ENCODE measurements at places on chromosomes 2 and 18. TPM values are rescaled to one million over a fixed set of nuclear protein-coding genes. Genes with fewer than 3 reads are reported as not detected.
A peak's percentile ranks its signal among the peaks of the same experiment; 100 is the strongest.

SPATA3 gene
- polyA plus RNA-seq: not detected

ACVR1C gene
- polyA plus RNA-seq: 25.6 TPM

DNA sequence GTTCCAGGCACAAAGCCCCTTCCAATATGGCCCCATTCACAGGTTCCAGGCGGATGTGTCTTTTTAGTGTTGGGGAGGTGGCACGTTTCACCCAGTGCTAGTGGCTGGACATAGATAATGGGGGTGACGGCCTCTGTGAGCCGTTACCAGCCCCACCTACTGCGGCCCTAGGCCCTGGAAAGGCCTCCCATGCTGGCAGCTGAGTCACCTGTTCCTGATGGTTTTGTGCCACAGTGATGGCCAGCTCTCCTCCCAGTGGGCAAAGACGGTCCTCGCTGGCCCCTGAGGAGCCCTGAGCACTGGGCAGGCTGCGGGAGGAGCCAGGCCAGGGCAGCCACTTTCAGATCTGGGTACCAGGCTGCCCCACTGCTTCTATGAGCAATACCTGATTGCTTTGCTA lies 40.0 kb upstream of the GPC1 start:
- H3K4me1 ChIP-seq: no peaks in the 10 kb centered on the region

- no peaks in the 10 kb centered on the region for H3K4me1 ChIP-seq
Measured at GRCh38 chr18:7572822-7573221, 5.7 kb downstream of the PTPRM start.

DNA sequence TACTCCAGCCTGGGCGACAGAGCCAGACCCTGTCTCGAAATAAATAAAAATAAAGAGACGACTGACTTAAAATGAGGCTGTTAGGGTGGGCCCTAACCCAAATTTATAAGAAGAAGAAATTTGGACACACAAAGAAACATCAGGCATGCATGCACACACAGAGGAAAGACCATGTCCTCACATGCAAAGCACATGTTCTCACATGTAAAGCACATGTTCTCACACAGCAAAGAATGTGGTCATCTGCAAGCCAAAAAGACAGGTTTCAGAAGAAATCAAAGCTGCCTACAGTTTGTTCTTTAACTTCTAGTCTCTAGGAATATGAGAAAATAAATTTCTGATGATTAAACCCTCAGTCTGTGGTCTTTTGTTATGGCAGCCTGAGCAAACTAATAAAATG lies 132.3 kb upstream of the CRIM1 start:
- no peak overlapping the region for H3K4me3 ChIP-seq
- H3K36me3 ChIP-seq: no peaks in the 10 kb centered on the region
- no peaks in the 10 kb centered on the region for H3K27me3 ChIP-seq
- H3K4me1 ChIP-seq: no peaks in the 10 kb centered on the region
- H3K27ac ChIP-seq: no peak overlapping the region
- DNase-seq: no peak

ANKRD62 gene
- 0.01 TPM for polyA plus RNA-seq

GRCh38 chr18:69885841-69886531 lies 61.7 kb downstream of the CD226 start:
- H3K27ac ChIP-seq: no peak overlapping the region
- no peak overlapping the region for H3K4me3 ChIP-seq
- peak; percentile 55 for DNase-seq
- no peaks in the 10 kb centered on the region for H3K27me3 ChIP-seq

PROC gene
- 7.8 TPM for polyA plus RNA-seq

DNER gene
- 7.5 TPM for polyA plus RNA-seq

- H3K4me3 ChIP-seq: no peak overlapping the region
- peaks cover 67% of the 10 kb centered on the region for H3K4me1 ChIP-seq
- H3K27me3 ChIP-seq: no peaks in the 10 kb centered on the region
- H3K36me3 ChIP-seq: no peaks in the 10 kb centered on the region
- DNase-seq: peak; percentile 29
Measured at GRCh38 chr2:28658369-28658768, 93.3 kb upstream of the PPP1CB start.

GRCh38 chr2:67840460-67841068 lies 222.2 kb downstream of the C1D start:
- no peak overlapping the region for H3K27ac ChIP-seq
- no peaks in the 10 kb centered on the region for H3K4me1 ChIP-seq
- peak; percentile 44 for DNase-seq
- H3K36me3 ChIP-seq: no peaks in the 10 kb centered on the region

DNA sequence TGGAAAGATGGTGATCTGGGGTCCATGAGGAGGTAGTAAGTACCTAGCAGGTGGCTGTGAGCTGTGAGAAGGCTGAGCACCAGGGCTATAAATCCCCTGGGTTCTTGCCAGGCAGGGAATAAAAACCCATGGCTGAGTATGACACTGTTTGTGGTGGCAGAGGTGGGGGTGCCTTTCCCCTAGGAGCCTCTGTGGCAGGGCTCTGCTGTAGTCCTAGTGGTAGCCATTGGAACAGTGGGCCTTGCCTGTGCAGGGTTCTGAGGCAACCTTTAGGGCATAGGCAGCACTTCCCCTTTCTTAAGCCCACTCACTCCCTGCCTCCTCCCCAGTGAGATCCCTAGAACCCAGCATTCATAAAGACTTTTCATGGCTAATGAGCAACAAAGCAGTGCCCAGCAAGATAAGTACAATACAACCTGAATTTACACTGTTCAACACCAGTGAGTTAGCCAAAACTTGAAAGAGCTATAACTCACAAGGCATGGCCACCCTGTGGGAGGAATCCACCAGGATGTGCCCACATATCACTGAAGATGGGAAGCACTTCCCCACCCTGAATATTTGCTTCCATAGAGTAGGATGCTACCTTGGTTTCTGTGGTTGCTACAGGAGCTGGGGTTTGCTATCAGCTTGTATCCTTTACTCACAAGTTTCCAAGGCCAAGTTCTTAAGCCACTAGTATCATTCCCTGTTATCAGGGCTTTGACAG lies 100.9 kb upstream of the NEUROD1 start:
- H3K4me1 ChIP-seq: peaks cover 56% of the 10 kb centered on the region
- peak; percentile 35 for DNase-seq
- H3K4me3 ChIP-seq: no peak overlapping the region
- H3K36me3 ChIP-seq: no peaks in the 10 kb centered on the region

WNT6 gene
- 0.24 TPM for polyA plus RNA-seq

GRCh38 chr2:44549856-44550255 lies 188.1 kb downstream of the CAMKMT start:
- H3K4me1 ChIP-seq: no peaks in the 10 kb centered on the region
- DNase-seq: no peak
- no peak overlapping the region for H3K27ac ChIP-seq
- no peaks in the 10 kb centered on the region for H3K27me3 ChIP-seq
- no peak overlapping the region for H3K4me3 ChIP-seq

DNA sequence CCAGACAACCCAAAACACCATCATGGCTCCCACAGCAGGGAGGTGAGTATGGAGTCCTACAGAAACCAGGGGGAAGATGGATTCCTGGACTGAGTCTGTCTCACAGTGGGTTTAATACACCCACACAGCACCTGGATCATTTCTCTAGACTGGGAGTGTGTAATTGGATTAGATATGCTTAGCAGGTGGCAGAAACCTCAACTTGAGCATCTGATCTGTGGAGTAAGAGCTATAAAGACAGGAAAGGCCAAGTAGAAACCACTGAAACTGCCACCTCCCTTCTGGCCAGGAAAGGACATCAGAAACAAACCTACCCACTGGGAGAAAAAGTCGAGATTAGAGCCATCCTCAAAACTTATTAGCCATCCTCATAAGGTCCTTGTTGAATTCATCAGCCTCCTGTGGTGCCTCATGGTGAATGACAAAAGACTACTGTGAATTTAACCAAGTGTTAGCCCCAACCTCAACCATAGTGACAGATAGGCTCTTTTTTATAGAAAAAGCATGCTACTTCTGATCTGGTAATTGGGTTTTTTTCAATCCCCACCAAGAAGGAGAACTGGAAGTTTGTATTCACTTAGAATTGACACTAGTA lies 28.1 kb upstream of the CHST9 start:
- H3K27ac ChIP-seq: no peak overlapping the region
- no peak overlapping the region for H3K4me3 ChIP-seq
- H3K36me3 ChIP-seq: no peaks in the 10 kb centered on the region

TMEM18 gene
- 34.9 TPM for polyA plus RNA-seq

CCDC68 gene
- polyA plus RNA-seq: 46.3 TPM

DNA sequence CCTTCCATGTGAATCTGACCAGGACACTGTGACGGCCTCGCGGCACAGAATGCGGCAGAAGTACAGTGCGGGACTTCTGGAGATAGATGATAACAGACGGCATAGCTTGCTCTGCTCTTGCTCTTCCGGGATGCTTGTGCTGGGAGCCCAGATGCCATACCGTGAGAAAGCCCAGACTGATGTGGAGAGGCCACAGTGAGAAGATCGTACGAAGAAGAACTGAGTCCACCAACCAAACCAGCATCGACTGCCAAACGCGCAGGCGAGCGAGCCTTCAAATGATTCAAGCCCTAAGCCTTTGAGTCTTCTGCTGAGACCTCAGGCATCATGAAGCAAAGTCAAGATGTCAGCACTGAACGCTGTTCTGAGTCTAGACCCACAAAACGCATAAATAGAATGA lies 33.7 kb downstream of the DTNB start:
- DNase-seq: no peak
- H3K27ac ChIP-seq: no peak overlapping the region

- no peaks in the 10 kb centered on the region for H3K36me3 ChIP-seq
- H3K4me1 ChIP-seq: no peaks in the 10 kb centered on the region
- H3K4me3 ChIP-seq: no peak overlapping the region
Measured at GRCh38 chr2:70474256-70474848, 79.3 kb downstream of the TGFA start.

- no peaks in the 10 kb centered on the region for H3K36me3 ChIP-seq
- no peak for DNase-seq
- H3K27ac ChIP-seq: no peak overlapping the region
Measured at GRCh38 chr2:109529532-109530449, 84.0 kb downstream of the SEPTIN10 start.

FBLN7 gene
- 1.7 TPM for polyA plus RNA-seq

- H3K27ac ChIP-seq: no peak overlapping the region
- no peak overlapping the region for H3K4me3 ChIP-seq
- H3K4me1 ChIP-seq: no peaks in the 10 kb centered on the region
- no peak for DNase-seq
- H3K36me3 ChIP-seq: no peaks in the 10 kb centered on the region
- H3K27me3 ChIP-seq: no peaks in the 10 kb centered on the region
Measured at GRCh38 chr2:33444967-33445366, 31.5 kb upstream of the RASGRP3 start.

DNA sequence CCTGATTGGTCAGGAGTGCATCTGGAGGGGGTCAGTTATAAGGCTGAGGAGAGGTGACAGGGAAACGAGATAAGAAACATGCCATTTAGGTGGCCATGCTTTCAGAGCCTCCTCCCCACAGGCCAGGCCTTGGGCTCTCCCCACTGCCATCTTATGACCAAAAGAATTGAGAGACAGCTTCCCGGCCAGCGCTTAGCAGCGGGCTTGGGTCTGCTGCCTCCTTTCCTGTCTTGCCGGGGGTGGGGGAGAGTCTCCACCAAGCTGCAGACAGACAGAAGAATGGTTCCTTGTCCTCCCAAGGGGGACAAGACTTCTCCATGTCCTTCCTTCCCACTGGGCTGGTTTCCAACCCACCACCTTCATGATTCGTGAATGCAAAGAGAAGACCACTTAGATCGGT lies 171.3 kb downstream of the SMAD7 start:
- no peaks in the 10 kb centered on the region for H3K27me3 ChIP-seq
- peaks cover 82% of the 10 kb centered on the region for H3K4me1 ChIP-seq
- DNase-seq: no peak
- H3K4me3 ChIP-seq: no peak overlapping the region

OSBPL6 gene
- 4.6 TPM for polyA plus RNA-seq

GRCh38 chr2:47309952-47310800 lies 92.8 kb upstream of the MSH2 start:
- no peaks in the 10 kb centered on the region for H3K27me3 ChIP-seq
- H3K4me3 ChIP-seq: no peak overlapping the region
- no peaks in the 10 kb centered on the region for H3K36me3 ChIP-seq
- peak overlapping the region; percentile 84 for H3K27ac ChIP-seq

MC5R gene
- polyA plus RNA-seq: 0.66 TPM

PLEK gene
- polyA plus RNA-seq: 8.0 TPM

NEB gene
- 18.5 TPM for polyA plus RNA-seq

DNA sequence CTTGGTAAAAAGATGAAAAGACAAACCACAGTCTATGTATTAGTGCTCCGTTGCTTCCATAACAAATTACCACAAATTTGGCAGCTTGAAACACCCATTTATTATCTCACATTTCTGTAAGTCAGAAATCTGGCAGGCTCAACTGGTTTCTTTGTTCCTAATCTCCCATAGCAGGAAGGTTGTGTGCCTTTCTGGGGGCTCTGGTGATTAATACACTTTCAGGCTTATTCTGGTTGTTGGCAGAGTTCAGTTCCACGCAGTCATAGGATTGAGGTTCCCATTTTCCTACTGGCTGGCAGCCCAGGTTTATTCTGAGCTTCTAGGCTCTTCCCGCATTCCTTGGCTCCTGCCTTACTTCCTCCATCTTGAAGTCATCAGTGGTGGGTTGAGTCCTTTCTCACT lies 189.3 kb downstream of the ANAPC1 start:
- H3K27me3 ChIP-seq: no peaks in the 10 kb centered on the region
- no peaks in the 10 kb centered on the region for H3K36me3 ChIP-seq
- peaks cover 12% of the 10 kb centered on the region for H3K4me1 ChIP-seq
- no peak overlapping the region for H3K27ac ChIP-seq

DNA sequence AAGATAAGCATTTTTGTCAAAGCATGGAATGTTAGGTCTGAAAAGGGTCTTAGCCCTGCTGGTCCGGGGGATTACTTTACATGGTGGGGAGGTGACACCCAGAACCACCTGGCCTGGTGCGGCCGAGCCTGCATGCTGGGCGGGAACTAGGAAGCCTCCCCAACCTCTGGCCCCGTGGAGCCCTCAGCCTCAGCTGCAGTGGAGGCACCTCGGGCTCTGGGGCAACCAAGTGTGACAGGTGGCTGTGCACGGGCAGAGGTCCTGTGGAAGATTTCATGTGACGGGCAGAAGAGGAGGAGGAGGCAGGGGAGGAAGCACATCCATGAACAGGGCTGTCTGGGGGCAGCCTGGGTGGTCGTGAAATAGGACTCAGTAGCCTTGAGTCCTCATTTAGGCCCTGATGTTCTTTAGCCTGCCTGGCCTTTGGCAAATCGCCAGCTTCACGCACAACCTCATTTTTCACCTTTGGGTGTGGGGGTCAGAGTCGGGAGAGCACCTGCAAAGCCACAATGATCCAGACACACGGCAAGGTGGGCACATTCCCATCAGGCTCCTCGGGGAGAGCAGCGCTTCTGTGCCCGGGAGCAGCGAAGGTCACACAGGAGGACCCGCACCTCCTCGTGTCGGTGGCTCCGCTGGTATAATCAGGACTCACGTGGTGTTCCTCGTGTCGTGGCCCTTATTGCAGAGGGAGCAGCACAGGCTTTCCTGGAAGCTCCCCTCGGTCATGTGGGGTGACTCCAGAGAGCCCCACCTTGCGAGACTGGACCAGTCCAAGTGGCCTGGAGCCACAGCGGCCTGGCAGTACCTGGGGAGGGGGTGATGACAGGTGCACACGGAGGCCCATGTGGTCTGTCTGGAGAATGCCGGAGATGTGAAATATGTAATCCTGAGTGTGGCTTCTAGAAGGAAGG lies 13.9 kb downstream of the CNDP2 start:
- H3K4me1 ChIP-seq: peaks cover 41% of the 10 kb centered on the region
- no peak for DNase-seq
- peak overlapping the region; percentile 79 for H3K27ac ChIP-seq
- H3K27me3 ChIP-seq: no peaks in the 10 kb centered on the region

Measured in large intestine (tissue), 12 donors.